HT1080 (cell line): ENCODE measurements at places on chromosomes 7 and 10.

GRCh38 chr7:24476227-24476626 is 97.0 kb upstream of the PALS2 start:
- no peak for DNase-seq

GRCh38 chr7:46229409-46229808 is 308.3 kb upstream of the IGFBP3 start:
- DNase-seq, result peak; percentile 88

DNA sequence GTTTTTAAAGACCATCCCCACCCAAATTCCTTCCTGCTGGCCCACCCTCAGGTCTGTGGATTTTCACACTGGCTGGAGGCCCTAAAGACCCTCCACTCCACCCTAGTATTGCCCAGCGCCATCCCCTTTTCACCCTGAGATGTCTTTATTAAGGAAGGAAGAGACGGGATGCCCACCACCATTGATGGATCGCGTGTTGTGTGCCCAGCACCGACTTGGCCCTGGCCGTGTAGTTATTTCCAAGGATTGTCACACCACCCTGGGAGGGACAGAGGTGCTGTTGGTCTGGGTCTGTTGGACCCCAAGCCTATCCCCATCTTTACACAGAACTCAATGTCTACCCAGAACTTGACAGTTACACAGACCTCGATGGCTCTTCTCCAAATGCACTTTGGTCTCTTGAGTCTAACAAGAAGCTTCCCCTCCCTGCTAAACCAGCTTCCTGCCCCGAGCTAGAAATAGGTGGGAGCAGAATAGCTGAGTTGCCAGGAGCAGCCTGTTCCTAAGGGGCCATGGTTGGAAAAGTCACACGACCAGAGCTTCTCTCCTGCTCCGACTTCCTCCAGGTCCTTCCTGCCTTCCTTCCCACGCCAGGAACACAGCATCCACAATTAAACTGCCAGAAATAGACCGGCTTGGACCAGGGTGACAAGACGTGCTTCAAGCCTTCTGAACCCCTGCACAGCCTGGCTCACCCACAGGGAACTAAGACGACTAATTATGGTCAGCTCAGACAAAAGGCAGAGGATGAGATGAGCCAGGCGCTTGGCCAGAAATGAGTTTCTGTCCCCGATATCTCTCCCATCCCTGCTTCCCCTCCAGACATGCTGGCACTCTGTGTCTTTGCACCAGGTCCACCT is 139.5 kb upstream of the CHST15 start:
- no peak for DNase-seq

GRCh38 chr7:19405541-19405940 is 260.3 kb upstream of the FERD3L start:
- peak; percentile 65 for DNase-seq

- DNase-seq, result no peak
These were observed 609.4 kb upstream of the C7orf33 start for GRCh38 chr7:147980826-147981813.

GRCh38 chr10:90917238-90917967 is 3.5 kb downstream of the ANKRD1 start:
- no peak for DNase-seq

DNA sequence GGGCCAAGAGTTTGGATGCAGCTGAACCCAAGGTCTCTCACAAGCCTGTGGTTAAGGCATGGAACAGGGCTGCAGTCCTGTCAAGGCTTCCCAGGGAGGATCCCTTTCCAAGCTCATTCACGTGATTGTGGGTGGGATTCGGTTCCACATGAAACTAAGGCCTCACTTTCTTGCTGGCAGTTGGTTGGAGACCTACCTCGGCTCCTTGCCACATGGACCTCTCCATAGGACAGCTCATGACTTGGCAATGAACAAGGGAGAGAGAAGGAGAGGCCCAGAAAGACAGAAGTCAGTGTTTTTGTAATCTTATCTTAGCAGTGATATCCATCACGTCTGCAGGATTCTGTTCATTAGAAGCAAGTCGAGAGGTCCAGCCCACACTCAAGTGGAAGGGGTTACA is 583.8 kb downstream of the LRMDA start:
- DNase-seq, result no peak

- no peak for DNase-seq
These were observed 41.2 kb downstream of the TNRC18 start for GRCh38 chr7:5382281-5382892.

GRCh38 chr10:129501652-129502436 is 34.8 kb downstream of the MGMT start:
- DNase-seq, result no peak

GRCh38 chr10:104109908-104110662 is 11.9 kb upstream of the SFR1 start:
- peak; percentile 95 for DNase-seq
